ENCODE measurements at places on chromosomes 4 and X.

- DNase-seq, result no peak
Observed at GRCh38 chr4:147626903-147627302, 9.7 kb downstream of the TMEM184C start.

- no peak for DNase-seq
Observed at GRCh38 chr4:171817026-171817425, 3.8 kb downstream of the GALNTL6 start.

- DNase-seq, result no peak
Observed at GRCh38 chrX:129653971-129654651, 645 bp downstream of the APLN start.

GRCh38 chr4:73617256-73617655 lies 3.0 kb downstream of the RASSF6 start:
- no peak for DNase-seq

DNA sequence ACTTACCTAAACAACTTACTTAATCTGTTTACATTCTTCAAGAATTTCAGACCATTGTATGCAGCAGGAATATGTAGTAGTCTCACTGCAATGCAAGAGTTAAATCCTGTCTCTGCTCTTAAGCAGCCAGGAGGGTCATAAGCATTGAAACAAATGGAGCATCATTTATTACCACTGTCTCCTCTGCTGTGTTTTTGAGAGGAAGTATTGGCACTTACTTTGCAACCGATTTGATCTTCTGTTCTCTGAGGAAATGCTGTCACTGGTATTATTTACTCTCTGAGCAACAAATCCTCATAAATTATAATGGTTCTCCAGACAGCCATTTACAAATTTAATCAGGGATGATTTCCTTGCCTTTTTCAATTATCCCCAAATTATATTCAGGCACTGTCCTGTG lies 1367.1 kb downstream of the STIM2 start:
- no peak for DNase-seq

- no peak for DNase-seq
Observed at GRCh38 chr4:139557556-139558110, 1.6 kb upstream of the SETD7 start.

- DNase-seq, result no peak
Observed at GRCh38 chr4:72375073-72375736, 193.8 kb downstream of the ADAMTS3 start.

GRCh38 chr4:183097231-183098018 lies 1.6 kb upstream of the WWC2 start:
- peak; percentile 4 for DNase-seq

DNA sequence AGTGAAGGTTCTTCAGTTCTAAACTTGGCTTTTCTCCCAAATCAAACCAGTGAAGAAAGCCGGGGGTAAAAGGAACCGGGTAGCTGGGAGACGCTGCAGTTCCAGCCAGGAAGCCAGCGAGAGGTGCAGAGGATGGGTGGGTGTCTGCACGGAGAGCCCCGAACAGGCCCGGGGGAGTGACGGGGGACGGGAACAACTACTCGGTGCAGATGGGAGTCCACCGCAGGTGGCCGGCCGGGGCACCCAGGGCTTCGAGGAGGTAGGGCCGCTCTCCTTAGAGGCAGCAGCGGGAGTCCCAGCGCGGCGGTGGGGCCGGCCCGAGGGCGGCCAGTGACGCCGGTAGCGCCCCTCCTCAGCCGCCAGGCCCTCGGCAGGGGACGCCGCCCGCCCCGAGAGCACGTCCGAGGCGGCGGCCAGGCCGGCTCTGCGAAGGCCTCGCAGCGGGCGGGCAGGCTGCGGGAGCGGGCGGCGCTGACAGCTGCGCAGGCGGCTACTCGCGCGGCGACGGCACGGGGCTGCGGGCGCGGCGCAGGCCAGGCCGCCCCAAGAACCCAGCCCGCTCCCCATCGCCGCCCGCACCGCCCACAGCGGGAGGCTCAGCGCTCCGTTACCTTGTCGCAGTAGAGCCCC lies 449 bp downstream of the FBXL5 start:
- DNase-seq, result peak; percentile 21

- DNase-seq, result no peak
Observed at GRCh38 chr4:24603343-24603742, 19.0 kb upstream of the DHX15 start.

- no peak for DNase-seq
Observed at GRCh38 chr4:82469791-82470345, 39.5 kb downstream of the ENOPH1 start.

DNA sequence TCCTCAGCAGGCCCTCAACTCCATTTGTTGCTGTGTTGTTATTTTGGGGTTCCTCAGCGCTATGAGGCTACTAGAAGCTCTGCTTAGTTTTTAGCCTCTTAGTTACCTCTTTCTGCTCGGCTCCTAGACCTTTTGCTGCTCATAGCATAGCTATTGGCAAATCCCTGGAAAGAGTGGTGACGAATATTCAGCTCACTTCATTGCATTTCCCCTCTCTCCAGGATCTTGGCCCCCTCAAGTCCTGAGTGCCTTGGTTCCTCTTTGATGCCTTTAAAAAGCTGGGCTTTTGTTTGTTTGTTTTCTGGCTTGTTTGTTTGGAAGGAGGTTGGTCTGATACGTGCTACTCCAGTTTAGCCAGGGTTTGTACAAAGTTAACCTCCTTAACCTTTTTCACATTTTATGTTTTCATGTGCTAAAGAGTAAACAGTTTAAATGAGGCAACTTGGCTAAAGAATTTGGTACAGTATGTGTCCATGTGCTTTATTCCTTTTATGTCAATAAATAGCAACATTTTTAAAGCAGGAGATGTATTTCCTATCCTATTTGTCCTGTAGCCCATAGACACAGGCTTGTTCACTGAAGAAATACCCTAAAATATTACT lies 31.5 kb downstream of the SMAD1 start:
- no peak for DNase-seq
